ENCODE measurements at places on chromosomes 3 and 15.

DNA sequence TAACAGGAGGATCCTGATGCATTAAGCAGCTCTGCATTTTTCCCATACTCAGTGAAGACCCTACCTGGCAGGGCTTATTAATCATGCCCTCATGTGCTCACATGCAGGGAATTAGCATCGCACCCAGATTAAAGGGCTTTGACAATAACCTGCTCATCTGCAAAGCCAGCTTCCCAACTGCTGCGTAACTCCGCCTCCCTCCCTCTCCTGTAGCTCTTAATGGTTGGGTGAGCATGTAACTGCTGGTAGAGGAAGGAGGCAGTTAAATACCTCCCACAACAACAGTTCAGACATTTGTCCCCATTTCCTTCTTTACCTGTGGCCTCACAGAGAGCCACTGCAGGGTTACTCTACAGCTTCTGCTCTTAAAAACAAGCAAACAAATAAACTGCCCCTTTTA lies 203.6 kb upstream of the WNT5A start:
- DNase-seq, result no peak

DNA sequence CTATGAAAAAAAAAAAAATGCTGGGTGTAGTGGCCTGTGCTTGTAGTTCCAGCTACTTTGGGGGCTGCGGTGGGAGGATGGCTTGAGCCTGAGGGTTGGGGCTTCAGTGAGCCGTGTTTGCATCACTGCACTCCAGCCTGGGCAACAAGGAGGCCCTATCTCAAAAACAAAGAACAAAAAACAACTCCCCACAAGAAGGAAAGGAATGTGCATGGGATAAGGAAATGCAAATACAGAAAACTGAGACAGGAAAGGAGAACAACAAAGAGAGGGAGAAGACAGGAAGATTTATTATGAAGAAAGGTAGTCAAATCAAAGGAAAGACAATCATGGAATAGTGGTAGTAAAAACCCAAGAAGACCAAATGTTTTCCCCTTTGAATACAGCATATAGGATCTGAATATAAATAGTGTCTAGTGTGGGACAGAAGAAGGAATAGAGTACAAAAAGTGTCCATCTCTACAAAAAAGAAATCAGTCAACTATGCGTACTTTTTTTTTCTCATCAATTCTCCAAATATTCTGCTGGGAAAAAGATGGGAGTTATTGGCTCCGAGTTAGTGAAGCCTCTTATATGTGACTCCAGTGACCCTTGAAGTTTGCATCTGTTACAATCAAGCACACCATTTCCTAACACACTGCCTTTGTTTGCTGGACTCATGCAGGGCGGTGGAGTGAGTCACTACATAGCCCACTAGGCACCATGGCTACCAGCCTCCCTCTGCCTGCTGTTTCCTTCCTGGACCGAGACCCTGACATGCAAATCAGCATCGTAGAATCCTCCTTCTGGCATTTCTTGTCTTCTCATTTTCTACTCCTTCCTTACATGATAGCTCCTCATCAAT lies 101.2 kb upstream of the PTX3 start:
- DNase-seq, result no peak

GRCh38 chr3:36969540-36970432 lies 23.1 kb downstream of the EPM2AIP1 start:
- DNase-seq, result peak; percentile 22

DNA sequence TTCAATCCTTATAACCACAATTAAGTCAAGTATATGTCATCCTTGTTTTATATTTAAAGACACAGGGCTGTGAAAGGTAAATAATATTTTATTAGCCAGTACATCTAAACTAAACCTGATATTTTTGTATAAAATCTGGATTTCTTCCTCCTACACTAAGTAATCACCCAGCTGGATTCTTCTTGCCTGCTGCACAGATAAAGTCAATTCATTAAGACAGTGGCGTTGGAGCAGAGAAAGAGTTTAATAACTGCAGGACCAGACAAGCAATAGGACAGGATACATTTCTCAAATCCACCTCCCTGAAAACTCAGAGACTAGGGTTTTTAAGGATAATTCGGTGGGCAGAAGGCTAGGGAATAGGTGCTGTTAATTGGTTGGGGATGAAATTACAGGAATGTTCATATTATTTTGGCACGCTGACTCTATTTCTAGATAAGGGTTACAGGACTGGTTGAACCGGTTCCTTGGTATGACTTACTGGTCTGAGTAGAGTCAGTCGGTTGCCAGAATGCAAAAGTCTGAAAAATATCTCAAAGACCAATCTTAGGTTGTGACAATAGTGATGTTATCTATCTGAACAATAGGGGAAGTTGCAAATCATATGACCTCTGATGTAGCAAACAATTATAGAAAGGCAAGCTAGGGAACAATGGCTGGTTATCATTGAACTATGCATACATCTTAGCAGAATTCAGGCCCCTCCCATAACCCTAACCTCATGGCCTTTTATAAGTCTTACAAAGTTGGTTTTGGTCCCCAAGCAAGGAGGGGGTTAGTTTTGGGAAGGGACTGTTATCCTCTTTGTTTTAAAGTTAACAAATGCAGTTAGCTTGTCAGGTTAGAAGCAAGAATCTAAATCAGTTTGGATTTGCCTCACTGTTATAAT lies 244.8 kb downstream of the ALCAM start:
- no peak for DNase-seq

DNA sequence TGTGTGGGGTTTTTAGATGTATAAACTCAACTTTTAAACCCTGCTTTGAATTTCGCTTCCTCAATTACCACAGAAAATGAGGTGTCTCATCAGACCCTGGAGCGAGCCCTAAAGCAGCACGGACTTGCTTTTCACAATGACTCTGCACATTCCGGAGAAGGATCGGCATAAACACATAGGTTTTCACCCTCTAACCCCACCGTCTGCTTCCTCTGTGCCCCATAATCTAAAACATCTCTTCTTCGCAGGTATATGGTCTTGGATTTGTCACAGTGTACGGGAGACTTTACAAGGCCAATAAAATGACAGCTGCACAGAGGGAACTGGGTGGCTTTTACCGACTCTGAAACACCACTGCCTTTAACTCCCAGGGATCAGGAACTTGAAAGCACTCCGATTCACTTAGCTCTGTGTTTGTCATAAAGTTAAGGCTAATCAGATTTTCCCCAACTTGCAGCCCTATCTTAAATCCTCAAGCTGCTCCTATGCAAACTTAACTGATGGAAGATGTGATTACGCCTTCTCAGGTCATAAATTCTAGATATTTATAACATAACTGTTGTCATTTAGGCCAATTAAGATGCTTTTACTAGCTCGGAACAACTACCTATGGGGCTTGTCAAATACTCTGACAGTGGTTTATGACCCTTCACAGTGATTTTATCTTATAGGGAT lies 133.4 kb upstream of the WNT5A start:
- DNase-seq, result no peak

- no peak for DNase-seq
Measured at GRCh38 chr3:81743096-81744025, 18.1 kb downstream of the GBE1 start.

DNA sequence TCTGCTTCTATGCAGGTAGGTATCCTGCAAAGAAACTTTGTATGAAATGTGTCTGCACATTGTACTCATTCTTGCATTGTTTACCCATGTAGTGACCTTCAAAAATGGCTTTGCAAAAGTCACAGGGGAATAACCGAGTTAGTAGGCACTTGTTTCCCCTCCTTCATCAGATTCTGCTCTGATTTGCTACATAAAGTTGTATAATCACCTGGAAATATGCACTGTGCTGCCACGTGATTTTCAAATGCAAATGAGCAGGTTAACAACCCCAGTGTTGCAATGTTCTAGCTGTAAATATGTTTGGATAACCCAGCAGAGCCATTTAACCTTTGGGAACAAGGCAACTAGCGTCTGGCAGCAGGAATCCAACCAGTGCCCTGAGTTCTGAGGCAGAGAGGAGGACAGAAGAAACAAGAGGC lies at the start of gene KNG1:
KNG1 (plus strand) TSS at position 321 of the 419 bp plus-strand sequence. CDS start 184 bp downstream, outside the sequence.
- DNase-seq, result no peak

DNA sequence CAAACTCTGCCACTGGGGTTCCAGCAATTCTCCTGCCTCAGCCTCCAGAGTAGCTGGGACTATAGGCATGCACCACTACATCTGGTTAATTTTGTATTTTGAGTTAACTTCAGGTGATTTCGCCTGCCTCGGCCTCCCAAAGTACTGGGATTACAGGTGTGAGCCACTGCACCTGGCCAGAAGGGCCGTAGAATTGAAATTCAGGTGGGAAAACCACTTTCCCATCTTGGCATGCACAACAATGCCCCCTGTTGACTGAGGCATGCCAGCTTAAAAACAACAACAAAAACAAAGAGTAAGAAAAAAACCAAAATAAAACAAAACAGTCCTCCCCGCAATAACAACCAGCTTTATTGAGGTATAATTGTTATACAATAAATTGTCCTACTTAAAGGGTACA lies 32.6 kb upstream of the RAB11A start:
- DNase-seq, result no peak

- no peak for DNase-seq
Measured at GRCh38 chr15:38512901-38513300, 51.7 kb downstream of the RASGRP1 start.

- DNase-seq, result no peak
Measured at GRCh38 chr3:109921509-109921908, 584.2 kb upstream of the DPPA4 start.

GRCh38 chr3:46930166-46930944 lies 46.2 kb downstream of the CCDC12 start:
- DNase-seq, result no peak

DNA sequence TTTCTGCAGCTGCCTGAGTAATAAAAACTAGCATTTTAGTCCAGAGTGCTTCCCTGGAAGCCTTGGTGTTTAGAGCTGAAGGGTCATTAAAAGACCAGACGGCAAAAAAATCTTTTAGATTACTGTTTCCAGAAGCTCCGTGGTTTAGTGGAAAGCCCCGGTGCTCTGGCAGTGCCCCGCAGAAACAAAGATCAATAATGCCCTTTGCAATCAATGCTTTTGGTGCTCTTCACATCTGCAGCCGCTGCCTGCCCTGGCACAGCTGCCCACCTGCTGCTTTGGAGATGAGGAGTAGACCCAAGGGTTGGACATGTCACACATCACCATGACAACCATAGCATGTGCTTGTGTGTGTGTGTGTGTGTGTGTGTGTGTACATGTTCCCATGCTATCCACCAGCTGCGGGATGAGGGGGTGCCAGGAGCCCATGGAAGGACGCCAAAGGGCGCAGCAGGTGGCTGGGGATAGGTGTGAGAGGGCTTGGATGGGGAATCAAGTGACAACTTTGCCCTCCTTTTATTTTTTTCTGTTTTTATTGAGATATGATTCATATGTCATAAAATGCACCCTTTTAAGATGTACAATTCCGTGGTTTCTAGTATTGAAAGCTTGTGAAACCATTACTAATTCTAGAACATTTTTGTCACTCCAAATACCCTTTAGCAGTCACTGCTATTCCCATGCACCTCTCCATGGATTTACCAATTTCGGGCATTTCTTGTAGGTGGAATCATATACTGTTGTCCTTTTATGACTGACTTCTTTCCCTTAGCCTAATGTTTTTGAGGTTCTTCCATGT lies 75.7 kb upstream of the KLHL25 start:
- no peak for DNase-seq

DNA sequence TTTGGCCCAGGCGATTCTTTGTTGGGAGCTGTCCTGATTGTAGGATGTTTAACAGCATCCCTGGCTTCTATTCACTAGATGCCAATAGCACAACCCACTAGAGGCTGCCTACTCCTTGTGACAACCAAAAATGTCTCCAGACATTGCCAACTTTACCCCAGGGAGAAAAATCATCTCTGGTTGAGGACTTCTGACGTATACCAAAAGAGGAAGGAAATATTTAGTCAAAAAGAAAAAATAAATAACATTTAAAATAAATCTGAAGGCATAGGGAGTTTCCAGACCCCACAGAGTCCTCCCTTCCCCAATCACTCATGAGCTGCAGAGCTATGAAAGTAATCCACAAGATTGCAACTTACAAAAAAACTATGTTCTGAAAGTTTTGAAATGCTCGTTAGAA lies 61.0 kb downstream of the MECOM start:
- DNase-seq, result no peak

DNA sequence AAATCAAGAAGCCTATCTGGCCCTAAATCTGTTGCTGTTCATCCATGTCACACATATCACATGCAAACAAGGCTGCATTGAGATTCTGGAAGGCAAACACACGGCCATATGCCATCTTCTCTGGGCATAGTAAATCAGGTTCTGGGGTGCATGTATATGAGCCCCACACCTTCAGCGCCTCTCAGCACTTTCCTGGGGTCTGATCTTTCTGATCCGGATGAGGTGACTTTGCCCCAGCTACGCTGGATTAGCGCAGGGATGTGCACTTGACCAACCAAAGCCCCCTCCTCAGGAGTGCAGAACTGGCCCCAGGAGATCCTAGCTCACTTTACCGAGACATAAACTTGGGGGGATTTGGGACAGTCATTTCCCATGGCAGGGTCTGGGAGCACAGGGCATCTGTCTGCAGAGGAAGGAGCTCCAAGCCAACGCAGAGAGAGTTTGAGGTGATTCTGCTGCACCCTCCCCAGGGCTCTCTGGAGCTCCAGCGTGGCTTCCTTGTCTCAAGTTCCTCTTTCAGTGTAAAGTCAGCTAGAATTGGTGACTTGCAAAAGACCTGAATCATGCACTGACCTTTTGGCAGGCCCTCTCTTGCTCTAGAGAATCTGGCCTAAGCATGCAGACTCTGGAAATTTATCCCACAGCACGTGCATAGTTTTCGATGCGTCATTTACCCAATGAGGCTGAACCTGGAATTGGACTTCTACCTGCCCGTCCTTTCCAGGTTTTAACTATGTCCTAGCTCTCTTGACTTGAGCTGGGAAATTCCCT lies 63.5 kb upstream of the KLF13 start:
- no peak for DNase-seq

GRCh38 chr15:57259568-57260040 lies 116.7 kb upstream of the CGNL1 start:
- DNase-seq, result no peak

DNA sequence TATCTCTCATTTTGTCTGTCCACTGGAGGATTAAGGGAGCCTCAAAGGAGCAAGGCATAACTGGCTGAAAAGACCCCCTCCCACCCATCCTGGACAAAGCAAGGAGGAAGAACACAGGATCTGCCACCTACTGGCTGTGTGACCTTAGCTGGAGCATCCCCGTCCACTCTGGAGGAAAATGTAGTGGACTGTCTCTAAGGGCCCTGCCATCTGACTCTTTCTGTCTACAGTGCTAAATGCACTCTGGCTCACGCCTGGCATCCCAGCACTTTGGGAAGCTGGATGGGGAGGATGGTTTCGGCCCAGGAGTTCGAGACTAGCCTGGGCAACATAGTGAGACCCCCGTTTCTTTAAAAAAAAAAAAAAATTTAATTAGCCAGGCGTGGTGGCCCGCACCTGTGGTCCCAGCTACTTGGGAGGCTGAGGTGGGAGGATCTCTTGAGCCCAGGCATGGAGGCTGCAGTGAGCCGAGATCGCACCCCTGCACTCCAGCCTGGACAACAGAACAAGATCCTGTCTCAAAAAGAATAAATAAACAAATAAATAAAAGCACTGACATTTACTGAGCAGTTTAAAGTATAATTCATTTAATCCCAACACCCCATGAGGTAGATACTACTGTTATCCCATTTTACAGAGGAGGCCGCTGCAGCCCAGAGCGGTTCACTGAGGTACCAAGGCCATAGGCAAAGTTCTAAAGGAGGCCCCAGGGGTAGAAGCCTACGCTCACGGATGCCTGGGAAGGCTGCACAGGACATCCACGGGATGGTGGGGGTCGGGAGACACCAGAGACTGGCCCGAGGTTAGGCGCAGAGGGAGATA lies 1.1 kb downstream of the TBC1D2B start:
- DNase-seq, result no peak

Measured in NCI-H1694 treated with DMSO at 0.1 percent for 48 hours (cell line).